ENCODE measurements at places on chromosomes 2 and 18. TPM values are rescaled to one million over a fixed set of nuclear protein-coding genes. Genes with fewer than 3 reads are reported as not detected.

TSPYL6 gene
- not detected for total RNA-seq

NLRC4 gene
- not detected for total RNA-seq

TBR1 gene
- not detected for total RNA-seq

PLCL1 gene
- 1.9 TPM for total RNA-seq

PLB1 gene
- 3.1 TPM for total RNA-seq

GPR45 gene
- not detected for total RNA-seq

SH2D6 gene
- 1.4 TPM for total RNA-seq

CROCC2 gene
- total RNA-seq = not detected

SCN2A gene
- total RNA-seq = 4.1 TPM

CRYBA2 gene
- total RNA-seq = not detected

C2orf72 gene
- 0.22 TPM for total RNA-seq

ASB18 gene
- total RNA-seq = not detected

COLEC11 gene
- not detected for total RNA-seq

TEX261 gene
- total RNA-seq = 30.4 TPM

GAREM1 gene
- 2.4 TPM for total RNA-seq

ZBTB7C gene
- total RNA-seq = not detected

PDCD1 gene
- total RNA-seq = not detected

LIMS1 gene
- 99.1 TPM for total RNA-seq

SALL3 gene
- total RNA-seq = not detected

SKOR2 gene
- not detected for total RNA-seq

SPATA3 gene
- total RNA-seq = not detected

REG3G gene
- total RNA-seq = not detected
